ENCODE measurements at places on chromosomes 3 and 15. TPM values are rescaled to one million over a fixed set of nuclear protein-coding genes. Genes with fewer than 3 reads are reported as not detected.

DNA sequence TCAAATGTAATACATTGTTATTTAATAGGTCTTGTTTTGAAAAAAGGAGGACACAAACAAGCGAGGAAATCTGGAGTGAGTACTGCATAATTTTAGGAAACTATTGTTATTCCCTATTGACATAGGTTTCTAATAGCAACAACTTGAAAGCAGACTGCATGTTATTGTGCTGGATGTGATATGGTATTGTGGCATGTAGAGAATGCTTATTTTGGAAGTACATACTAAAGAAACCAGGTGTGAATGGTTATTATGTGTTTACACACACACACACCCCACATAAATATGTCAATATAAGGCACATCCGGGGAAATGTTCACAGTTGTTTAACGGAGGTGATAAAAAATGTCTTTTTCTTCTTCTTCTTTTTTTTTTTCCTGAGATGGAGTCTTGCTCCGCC lies 5.9 kb upstream of the MORF4L1 start:
- H3K27ac ChIP-seq: no peak overlapping the region
- no peaks in the 10 kb centered on the region for H3K27me3 ChIP-seq
- no peak overlapping the region for H3K4me3 ChIP-seq
- no peaks in the 10 kb centered on the region for H3K4me1 ChIP-seq

- no peak overlapping the region for H3K27ac ChIP-seq
- no peak overlapping the region for H3K4me3 ChIP-seq
- peak; percentile 85 for DNase-seq
- H3K36me3 ChIP-seq: no peaks in the 10 kb centered on the region
Observed at GRCh38 chr3:51669241-51670052, 1.6 kb upstream of the TEX264 start.

GRCh38 chr3:16280671-16281070 lies 15.7 kb downstream of the OXNAD1 start:
- H3K4me3 ChIP-seq: no peak overlapping the region
- no peak overlapping the region for H3K27ac ChIP-seq
- H3K27me3 ChIP-seq: no peaks in the 10 kb centered on the region
- peaks cover 5% of the 10 kb centered on the region for H3K36me3 ChIP-seq

- no peaks in the 10 kb centered on the region for H3K36me3 ChIP-seq
- H3K4me1 ChIP-seq: no peaks in the 10 kb centered on the region
- no peaks in the 10 kb centered on the region for H3K27me3 ChIP-seq
Observed at GRCh38 chr3:165830746-165831145, 6.5 kb downstream of the BCHE start.

GRCh38 chr15:22226034-22226790 lies 145.9 kb downstream of the OR4M2 start:
- no peak overlapping the region for H3K4me3 ChIP-seq
- no peak overlapping the region for H3K27ac ChIP-seq
- no peaks in the 10 kb centered on the region for H3K27me3 ChIP-seq
- H3K4me1 ChIP-seq: peaks cover 23% of the 10 kb centered on the region

SCAANT1 gene
- total RNA-seq: 3.6 TPM

PCSK6 gene
- 1.5 TPM for total RNA-seq

RASGRP1 gene
- total RNA-seq: 122 TPM

DUOXA1 gene
- 0.39 TPM for total RNA-seq
